ENCODE measurements at places on chromosomes 13 and 19.

GRCh38 chr13:59721926-59722910 is 441.5 kb downstream of the DIAPH3 start:
- no peak for DNase-seq

GRCh38 chr19:40733149-40733548 is 16.2 kb downstream of the ITPKC start:
- no peak for DNase-seq

GRCh38 chr19:49256691-49257090 is 68.3 kb downstream of the SLC6A16 start:
- no peak for DNase-seq

DNA sequence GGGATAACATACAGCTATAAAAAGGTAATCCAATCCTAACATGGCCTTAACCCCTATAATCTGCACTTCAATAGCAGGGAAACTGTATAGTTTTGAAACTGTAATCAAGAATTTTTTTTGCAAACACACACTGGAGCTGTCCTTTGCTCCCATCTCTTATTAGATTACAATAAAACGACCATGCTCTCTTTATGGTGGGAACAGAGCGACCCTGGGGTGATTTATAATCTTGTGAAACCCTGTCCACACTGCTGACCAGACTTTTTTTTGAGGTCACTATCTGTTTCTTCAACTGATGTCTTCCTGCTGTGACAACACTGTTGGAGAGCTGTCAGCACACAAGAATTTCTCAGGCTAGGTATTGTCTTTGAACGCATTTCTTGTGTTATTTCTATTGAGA is 35.3 kb downstream of the DACH1 start:
- DNase-seq, result no peak

- DNase-seq, result no peak
Observed at GRCh38 chr19:38304866-38305429, 897 bp downstream of the C19orf33 start.

- DNase-seq, result no peak
Observed at GRCh38 chr19:16208847-16209665, 11.3 kb downstream of the AP1M1 start.

GRCh38 chr19:46722421-46723022 is 5.6 kb upstream of the PRKD2 start:
- no peak for DNase-seq

DNA sequence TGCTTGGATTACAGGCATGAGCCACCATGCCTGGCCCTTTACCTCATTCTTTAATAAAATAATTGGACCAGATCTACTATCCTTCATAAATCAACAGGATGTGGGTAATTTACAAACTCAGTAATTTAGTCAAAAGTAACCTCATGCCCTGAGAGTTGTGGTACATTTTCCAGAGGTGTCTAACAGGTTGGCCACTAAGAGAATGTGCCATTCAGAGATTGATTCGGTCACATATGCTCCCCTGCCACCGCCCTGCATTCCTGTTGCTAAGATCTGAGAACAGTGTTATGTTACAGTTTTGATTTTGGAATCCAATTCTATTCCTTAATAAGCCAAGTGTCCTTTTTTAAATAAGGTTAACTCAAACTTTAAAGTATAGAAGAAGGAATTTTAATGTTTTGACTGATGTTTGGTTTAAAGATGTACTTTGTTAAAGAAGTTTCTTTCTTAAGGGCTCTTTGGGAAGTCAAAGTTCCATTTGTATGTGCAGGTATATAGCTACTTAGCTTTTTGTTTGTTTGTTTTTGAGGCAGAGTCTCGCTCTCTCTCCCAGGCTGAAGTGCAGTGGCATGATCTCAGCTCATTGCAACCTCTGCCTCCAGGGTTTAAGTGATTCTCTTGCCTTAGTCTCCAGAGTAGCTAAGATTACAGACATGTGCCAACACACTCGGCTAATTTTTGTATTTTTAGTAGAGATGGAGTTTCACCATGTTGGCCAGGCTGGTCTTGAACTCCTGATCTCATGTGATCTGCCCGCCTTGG is 29.2 kb downstream of the PHF11 start:
- DNase-seq, result no peak

DNA sequence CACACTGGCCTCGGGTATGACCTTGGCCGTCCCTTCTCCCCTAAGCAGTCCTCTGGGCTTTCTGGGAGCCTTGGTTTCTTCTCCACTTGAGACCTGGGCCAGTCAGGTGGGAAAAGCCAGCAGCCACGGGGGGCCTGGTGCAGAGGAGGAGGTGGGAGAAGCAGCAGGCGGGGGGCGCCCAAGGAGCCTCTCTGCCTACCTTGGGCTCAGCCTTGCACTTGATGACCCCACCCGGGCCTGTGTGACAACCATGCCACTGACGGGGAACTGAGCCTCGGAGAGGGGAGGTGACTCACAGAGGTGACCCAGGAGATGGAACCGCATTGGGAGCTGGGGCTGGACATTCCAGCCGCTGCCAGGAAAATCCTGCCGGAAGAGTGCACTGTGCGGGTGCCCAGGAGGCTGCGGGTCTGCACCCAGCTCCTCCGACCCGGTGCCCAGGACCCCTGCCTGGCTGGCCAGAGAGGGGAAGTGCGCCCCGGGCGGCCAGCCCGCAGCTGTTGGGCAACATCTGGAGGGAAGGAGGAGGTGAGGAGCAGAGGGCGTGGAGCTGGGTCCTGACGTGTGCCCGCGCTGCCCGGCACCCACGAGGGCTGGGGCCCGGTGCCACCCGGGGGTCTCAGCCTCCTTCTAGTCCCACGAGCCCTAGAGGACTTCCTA is 23.4 kb upstream of the SLC7A10 start:
- no peak for DNase-seq

DNA sequence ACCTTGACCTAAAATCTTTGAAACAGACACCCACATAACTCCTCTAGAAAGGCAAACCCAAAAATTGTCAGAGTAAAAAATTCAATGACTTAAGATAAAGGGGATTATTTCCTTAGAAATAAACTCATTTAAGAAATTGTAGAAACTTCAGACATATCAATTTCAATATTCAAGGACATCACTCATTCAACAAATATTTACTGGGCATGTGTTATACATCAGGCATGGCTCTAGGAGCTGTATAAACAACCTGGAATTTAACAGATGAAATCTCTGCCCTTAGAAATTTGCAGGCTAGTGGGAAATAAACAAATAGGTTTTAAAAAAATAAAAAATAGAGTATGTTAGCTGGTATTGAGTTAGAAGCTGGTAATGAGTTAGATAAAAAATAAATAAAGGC is 84.0 kb upstream of the LSM14A start:
- no peak for DNase-seq

DNA sequence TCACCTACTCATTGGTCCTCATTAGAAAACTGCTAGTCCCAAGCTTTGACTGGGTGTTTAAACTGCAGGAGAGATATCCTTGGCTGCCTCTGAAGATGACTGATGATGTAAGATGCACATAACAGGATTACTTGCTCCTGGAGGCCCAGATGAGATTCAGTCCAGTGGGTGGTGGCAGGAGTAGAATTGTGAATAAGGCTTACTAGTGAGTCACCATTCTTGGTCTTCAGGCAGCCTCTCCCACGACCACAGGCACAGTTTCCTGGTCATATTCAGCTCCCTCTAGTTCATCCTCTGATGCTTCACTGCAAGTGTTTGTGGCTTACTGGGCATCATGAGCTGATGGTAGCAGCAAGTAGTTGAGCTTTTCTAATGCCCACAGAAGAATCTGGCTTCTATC is 12.1 kb downstream of the SERTM1 start:
- no peak for DNase-seq

GRCh38 chr19:29587518-29587986 is 18.5 kb upstream of the POP4 start:
- no peak for DNase-seq

DNA sequence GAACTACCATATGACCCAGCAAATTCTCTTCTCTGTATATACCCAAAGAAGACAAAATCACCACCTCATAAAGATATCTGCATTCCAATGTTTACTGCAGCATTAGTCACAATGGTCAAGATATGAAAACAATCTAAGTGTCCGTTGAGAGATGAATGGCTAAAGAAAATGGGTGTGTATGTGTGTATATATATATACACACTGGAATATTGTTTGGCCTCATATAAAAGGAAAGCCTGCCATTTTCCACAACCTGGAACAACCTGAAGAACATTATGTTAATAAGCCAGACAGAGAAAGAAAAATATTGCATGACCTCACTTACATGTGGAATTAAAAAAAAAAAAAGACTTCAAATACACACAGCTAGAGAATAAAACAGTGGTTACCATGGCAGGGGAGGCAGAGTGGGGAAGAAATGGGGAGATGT is 29.5 kb upstream of the RBM26 start:
- no peak for DNase-seq

DNA sequence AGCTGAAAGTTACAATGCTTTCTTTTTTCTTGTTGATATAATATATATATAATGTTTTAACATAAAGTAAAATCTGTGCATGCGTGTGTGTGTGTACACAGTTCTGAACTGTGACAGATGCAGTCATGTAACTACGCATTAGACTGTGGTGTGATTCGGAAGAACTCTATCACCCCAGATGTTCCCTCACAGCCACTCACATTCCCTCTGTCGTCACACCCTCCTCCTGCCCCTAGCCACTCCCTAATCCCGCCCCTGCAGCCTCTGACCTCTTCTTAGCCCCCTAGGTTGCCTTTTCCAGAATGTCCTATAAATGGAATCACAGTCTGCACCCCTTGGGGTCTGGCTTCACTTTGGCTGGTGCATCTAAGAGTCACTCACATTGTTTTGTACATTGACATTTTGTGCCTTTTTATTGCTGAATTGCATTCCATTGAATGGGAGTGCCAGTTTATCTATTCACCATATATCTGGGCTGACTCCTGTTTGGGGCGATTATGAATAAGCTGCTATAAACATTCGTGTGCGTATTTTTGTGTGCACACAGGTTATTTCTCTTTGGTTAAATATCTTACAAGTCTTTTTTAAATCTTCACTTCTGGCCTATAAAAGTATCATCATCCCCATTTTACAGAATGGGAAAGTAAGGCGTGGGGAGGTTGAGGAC is 20.4 kb downstream of the DHRS12 start:
- DNase-seq, result no peak

- no peak for DNase-seq
Observed at GRCh38 chr13:85586422-85586831, 212.8 kb downstream of the SLITRK6 start.

DNA sequence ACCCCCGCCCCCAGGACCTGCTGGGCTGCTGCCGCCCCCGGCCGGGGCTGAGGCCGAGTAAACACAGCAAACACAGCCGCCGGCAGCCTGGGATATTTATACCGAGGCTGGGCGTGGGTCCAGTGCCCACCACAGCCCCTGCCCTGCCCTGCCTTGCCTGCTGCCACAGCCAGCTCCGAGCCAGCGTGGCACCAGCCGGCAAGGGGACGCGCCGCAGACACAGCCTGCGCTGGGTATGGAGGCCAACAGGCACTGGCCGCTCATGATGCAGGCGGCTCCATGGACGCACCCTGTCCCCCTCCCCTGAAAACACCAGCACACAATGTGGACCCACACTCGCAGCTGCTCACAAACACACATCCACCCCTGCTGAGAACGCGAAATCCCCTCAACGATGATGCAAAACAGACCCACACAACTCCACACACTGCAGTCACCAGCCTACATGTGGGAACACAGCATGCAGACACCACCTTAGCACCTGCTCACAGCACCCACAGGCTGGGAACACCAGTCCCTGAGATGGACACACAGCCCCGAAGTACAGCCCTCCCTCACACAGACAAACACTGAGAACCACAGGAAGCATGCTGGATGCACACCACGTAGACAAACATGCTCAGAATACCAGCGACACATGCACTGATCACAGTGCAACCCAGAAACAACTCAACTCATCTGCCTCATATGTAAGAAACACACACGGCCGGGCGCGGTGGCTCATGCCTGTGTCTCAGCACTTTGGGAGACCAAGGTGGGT is 16.2 kb downstream of the CCDC97 start:
- no peak for DNase-seq

DNA sequence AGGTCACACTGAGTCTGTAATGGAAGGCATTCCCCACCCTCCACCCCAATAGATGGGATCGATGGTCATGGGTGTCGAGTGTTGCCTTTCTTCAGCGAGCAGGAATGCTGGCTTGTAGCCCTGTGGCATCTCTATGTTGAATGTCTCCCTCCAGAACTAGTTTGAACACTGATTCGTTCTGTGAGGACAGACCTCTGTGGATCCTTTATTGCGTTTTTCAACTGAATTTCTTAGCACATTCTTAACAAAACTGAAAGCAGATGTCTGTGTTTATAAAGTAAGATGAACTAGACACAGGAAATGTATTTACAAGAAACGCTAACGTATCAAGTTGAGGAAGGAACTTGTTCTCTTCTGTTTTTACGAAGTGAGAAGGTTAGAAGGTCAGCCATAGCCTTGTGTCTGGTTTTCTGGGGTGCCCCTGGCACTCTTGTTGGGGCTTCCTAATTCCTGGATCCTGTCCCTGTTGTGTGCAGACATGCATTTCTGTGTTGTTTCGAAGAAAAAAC is 36.8 kb upstream of the TM9SF2 start:
- no peak for DNase-seq

GRCh38 chr13:102002287-102002686 is 399.6 kb downstream of the FGF14 start:
- no peak for DNase-seq

GRCh38 chr19:19468424-19469050 is 46.8 kb downstream of the TSSK6 start:
- no peak for DNase-seq

DNA sequence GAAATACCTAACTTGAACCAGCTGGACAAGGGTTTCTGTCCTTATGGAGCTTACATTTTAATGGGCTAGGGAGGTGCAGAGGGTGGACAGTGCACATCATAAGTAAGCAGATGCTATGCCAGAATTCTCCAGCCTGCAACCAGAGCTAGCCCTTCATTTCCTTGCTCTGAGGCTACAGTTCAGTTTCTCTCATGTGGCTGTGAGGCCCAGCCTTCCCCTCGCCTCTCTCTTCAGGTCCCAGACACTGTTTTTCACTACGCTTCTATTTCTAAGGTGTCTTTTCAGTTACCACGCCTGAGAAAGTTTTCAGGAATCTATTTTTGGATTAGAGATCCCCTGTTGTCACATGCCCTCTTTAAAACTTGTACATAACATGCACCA is 141.9 kb downstream of the PCCA start:
- DNase-seq, result no peak

- DNase-seq, result no peak
Observed at GRCh38 chr13:40549500-40550094, 116.8 kb downstream of the FOXO1 start.

DNA sequence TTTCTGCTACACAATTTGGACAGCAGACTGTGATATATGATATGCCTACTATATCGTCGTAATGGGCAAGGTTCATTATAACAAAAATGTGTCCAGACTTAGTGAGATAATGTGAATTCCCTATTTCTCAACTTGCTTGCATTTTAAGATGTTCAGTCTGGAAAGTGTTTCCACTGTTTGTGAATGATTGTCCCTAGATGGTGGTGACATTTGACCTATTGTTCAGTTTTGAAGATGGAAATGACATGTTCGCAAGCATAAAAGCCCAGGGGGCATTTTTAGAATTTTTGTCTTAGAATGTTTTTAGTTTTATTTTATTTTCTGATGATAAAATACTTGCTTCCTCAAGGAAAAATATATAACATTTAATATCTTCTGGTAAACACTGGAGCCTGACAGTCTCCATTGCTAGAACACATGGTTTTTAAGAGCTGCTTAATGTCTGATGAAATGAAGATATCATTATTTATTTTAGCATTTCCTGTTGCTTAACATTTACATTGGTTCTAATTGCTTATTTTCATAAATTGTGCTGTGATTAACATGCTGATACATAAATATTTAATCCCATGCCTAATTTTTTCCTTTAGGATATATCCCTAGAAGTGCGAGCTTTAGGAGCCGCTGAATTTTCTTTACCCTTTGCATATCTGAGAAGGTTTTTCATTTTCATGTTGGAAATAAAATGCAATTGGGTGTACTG is 27.1 kb downstream of the MBNL2 start:
- no peak for DNase-seq

GRCh38 chr13:27631156-27631555 is 9.5 kb downstream of the POLR1D start:
- DNase-seq, result no peak

All from HTR-8/SVneo (cell line).